ENCODE measurements at places on chromosomes 7 and 10.

DNA sequence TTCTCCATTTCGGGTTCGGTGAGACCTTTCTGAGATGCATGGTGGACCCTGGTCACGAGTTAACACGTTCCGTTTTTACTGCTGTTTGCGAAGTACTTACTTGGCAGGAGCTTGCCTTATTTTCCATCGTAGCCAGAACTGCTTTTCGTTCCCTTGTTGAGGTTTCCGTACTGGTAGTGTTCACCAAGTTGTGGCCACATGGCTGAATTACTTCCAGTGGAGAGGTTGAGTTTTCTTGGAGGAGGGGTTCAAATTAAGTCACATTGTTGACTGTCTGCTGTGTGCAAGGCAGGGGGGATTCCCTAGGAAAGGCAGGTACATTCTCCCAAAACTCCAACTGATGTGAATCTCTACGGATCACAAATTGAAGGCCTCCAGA, 4.0 kb downstream of the MXI1 start:
- no peak for DNase-seq

DNA sequence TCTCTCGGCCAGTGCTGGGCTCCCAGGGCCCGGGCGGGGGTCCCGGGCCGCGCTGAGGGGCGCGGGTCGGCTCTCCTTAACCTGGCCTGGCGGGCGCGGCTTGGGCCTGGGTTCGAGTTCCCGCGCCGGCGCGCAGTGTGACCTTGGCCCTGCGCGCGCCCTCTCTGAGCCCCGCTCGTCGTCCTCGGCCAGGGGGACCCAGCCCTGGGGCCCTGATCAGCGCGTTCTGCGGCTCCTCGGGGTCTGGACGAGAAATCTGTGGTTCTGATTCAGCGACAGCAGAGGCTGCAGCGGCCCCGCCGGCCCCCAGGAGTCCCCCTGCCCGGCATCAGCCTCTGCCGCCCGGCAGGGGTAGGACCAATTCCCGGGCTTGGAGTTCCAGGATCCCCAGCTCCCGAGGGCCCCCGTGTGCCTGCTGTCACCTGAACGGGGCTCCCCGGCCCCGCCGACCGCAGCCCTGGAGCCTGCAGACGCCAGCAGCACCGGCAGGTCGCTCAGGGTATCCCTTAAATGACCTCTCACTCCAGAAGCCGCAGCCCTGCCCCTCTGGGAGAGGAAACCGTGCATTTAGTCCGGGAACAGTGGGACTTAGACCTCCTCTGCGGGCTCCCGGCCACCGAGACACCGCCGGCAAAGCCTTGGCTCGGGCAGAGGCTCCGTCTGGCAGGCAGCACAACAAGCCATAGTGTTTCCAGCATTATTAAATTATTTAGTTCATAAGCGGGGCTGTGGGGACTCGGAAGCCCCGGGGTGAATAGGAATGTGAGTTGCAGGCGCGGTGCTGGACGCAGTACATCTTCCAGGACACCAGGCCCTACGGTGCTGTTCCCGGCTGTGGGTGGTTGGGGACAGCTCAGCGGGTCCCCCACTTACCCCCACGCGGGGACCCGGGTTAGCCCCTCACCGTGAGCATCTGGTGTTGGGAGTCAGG, 572 bp downstream of the CHST12 start:
- DNase-seq = no peak

- no peak for DNase-seq
These were observed 109.4 kb downstream of the SEMA3A start for GRCh38 chr7:84085147-84085546.

DNA sequence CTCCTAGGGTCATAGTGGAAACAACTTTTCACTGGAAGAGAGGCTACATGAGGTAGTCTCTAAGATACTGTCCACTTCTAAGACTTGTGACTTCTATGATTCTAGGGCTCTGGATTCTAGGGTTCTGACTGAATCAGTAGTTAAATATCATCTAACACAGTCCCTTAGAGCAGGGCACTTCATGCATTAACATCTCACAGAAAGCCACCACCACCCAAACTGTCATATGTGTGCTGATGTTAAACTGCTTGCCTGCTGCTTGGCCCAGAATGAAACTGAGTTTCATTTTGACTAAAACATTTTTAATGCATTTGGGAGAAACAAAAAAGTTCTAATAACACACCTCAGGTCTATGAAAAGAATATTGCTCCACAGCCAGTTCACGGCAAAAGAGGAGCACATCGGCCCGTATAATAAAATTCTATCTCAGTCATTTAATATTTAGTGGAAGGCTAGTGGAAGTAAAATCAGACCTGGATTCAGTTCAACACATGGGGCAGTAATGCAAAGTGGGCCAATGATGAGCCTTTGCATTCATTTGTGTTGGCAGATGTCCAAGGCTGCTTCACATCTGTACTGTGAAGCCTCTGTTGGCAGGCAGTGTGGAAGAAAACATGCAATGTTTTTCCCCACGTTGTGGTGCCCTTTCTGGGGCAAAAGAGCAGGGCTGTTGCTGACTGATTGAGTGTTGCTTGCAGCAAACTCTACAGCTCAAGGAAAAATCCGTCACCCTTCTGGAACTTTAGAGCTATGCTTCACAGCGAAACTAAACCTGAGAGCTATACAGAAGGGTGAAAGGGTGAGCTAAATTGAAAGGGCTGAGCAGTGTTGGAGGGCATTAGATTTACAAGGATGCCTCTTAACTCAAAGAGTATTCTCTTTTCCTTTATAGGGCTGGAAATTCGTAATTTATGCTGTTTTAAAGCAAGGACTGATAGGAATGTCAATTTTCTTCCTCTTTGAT, 33.5 kb upstream of the AUTS2 start:
- DNase-seq = no peak

- no peak for DNase-seq
These were observed 74.1 kb downstream of the ZMYND11 start for GRCh38 chr10:209357-209756.

- no peak for DNase-seq
These were observed 34.3 kb upstream of the NPVF start for GRCh38 chr7:25262586-25262985.

DNA sequence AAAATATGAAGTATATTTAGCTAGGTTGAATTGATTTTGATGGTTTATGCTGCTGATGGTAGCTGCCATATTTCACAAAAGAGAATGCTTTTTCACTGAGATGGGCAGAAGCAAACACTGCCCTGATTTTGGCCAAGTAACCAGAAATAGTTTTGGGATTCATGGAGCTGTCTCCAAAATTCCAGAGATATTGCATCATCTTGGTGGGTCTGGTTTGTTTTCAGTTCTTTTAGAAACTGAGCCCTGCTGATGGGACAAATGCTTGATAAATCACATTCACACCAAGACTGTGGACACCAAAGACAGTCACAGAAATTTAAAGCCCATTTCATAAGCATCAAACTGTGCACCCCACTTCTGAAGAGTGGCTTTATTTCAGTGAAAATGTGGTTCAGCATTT, 140.5 kb downstream of the BICC1 start:
- DNase-seq = no peak

DNA sequence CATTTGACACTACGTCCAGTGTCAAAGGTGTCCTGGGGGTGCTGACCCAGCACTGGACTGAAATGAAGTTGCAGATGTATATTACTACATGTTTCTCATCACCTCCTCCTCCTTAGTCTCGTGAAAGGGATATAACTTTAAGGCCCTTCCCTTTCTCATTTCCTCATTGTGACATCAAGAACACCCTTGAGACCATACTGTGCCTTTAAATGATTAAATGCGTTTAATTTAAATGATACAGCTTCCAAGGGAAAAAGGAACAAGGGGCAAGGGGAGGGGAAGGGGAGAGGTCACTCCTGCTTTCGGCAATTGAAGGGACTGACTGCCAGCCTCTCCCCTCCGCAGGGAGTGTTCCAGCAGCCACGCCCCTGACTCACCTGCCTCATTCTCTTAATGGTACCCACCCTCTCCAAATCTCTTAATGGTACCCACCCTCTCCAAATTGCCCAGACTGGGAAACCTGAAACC, 80.5 kb upstream of the KMT2E start:
- no peak for DNase-seq

DNA sequence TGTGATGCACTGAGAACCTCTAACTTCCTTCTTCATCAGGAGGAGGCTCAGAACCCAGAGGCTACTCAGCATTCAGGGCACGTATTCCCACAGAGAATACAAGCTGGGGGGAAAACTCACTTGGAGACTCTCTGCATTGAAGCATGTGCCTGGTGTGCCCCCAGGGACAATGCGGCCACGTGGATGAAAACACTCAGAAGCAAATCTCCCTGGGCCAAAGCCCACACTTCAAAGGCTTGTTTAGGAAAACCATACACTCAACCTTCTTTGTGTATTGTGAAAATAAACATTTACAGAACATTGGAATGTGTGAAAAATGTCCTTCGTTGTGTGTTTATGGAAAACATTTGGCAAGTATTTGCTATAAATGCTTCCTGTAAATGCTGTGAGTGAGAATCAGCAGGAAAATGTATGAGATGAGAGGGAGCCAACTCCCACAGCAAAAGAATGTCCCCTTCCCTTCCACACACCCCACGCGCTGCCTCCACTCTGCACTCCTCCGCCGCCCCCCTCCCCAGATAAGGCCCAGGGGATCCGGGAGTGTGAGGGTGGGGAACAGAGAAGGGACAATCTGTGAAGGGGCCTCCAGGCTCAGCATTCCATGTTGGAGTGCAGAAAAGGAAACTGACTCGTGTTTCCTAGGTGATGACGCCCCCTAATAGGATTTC, 339.5 kb downstream of the ELMO1 start:
- no peak for DNase-seq

DNA sequence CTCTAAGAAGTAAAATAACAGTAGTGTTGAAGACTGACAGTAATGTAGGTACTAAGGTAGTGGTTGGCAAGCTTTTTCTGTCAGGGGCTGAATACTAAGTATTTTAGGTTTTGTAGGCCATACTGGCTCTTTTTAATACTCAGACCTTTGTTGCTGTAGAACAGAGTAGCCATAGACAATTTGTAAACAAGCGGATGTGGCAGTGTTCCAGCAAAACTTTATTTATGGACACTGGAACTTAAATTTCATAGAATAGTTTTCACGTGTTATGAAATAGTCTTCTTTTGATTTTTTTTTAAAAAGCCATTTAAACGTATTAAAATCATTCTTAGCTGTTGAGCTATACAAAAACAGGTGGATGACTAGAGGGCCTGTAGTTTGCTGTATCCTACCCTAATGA, 121.2 kb downstream of the MLLT10 start:
- DNase-seq = no peak

DNA sequence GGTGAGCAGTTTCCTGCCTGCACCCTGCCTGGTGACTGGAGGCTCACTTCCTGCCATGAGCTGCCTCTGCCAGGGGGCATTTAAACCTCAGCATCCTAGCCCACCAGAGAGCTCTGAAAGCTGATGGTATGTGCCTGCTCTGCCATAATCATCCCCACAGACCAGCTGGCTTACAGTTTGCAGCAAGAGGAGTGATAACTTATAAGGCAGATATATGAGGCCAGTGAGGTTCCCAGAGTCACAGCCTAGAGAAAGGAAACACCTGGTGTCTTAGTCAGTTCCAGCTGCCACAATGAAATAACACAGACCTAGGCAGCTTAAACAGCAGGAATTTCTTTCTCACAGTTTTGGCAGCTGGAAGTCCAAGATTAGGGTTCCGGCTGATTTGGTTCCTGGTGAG, 232.0 kb downstream of the PAXIP1 start:
- no peak for DNase-seq

- DNase-seq = no peak
These were observed 32.5 kb downstream of the ANXA8 start for GRCh38 chr10:47451273-47451997.

DNA sequence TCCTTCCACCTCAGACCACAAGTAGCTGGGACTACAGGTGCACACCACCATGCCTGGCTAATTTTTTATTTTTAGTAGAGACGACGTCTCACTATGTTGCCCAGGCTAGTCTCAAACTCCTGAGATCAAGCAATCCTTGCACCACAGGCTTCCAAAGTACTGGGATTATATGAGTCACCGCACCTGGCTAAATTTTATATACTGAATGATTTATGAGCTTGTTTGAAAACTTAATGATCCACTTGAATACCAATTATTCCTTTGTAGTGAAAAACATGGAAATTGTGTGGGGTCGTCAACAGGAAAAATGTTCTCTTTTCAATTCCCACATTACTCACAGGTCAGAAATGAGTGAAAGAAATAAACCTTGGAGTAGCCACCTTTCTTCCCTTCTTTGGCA, 31.3 kb downstream of the RAPGEF5 start:
- no peak for DNase-seq

DNA sequence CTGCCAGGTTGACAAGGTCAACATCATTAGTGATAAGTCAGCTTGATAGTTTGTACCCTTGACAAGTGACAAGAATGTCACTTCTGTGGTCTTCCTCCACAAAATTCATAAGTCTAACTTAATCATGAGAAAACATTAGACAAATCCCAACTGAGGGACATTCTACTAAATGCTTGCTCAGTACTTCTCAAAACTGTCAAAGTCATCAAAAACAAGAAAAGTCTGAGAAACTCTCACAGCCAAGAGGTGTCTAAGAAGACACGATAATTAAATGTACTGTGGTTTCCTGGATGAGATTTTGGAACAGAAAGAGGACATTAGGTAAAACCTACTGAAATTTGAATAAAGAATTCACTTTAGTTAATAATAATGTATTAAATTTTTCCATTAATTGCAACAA, 29.8 kb upstream of the SLC16A12 start:
- no peak for DNase-seq

- DNase-seq = no peak
These were observed 9.7 kb downstream of the DYNC1I1 start for GRCh38 chr7:95781961-95782586.

GRCh38 chr10:48454302-48455054, 148.0 kb downstream of the MAPK8 start:
- DNase-seq = no peak

GRCh38 chr10:74880041-74880440, 53.6 kb downstream of the KAT6B start:
- DNase-seq = no peak

DNA sequence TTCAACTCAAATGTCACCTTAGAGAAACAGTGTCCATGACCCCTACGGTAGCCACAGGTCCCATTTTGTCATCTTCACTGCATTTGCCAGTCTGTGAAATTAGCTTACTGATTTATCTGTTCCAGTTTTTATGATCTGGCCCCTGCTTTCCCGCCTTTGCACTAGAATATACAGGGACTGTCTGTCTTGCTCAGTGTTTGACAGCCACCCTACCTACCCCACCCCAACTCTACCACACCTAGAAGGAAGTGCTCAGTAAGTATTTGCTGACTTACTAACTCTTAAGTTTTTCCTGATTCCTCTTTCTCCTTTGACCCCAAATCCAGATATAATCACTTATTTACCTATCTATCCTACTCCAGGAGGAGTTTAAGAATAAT, 49.5 kb downstream of the CREB3L2 start:
- DNase-seq = no peak

GRCh38 chr10:29713450-29713849, 78.7 kb upstream of the SVIL start:
- DNase-seq = no peak

Measured in stimulated activated CD8-positive, alpha-beta memory T cell treated with anti-CD3 and anti-CD28 coated beads, Interleukin-4, amount 100 ng/mL, for 1 hour (primary cell).